Smooth muscle cell of the pulmonary artery (primary cell): ENCODE measurements at places on chromosomes 1 and 21. TPM values are rescaled to one million over a fixed set of nuclear protein-coding genes. Genes with fewer than 3 reads are reported as not detected.

Gene NCMAP
- total RNA-seq = not detected in 2 replicates

Gene TINAGL1
- total RNA-seq = 133 and 442 TPM in 2 replicates

Gene SNX27
- total RNA-seq = 31.5 and 36.0 TPM in 2 replicates

Gene SPATA17
- total RNA-seq = 0.66 and 1.2 TPM in 2 replicates

Gene LAMC2
- 3.4 and 192 TPM in 2 replicates for total RNA-seq

Gene AGMAT
- 0.52 and 1.5 TPM in 2 replicates for total RNA-seq

Gene OR4F16
- 0.20 TPM in 2 replicates for total RNA-seq

Gene IFI6
- 31.8 and 37.1 TPM in 2 replicates for total RNA-seq

Gene PGLYRP4
- not detected in 2 replicates for total RNA-seq

Gene MEGF6
- 87.9 and 91.8 TPM in 2 replicates for total RNA-seq

Gene BOLA1
- total RNA-seq = 7.4 and 9.3 TPM in 2 replicates

Gene RAP1A
- 25.5 and 27.2 TPM in 2 replicates for total RNA-seq

Gene CELA2B
- 0.59 TPM in 1 of 2 replicates, not detected in the other for total RNA-seq

Gene ASCL5
- total RNA-seq = not detected in 2 replicates
